H9 (cell line): ENCODE measurements at places on chromosomes 2 and 18. TPM values are rescaled to one million over a fixed set of nuclear protein-coding genes. Genes with fewer than 3 reads are reported as not detected.

Gene KIF1A
- 188 and 204 TPM in 2 replicates for total RNA-seq

DNA sequence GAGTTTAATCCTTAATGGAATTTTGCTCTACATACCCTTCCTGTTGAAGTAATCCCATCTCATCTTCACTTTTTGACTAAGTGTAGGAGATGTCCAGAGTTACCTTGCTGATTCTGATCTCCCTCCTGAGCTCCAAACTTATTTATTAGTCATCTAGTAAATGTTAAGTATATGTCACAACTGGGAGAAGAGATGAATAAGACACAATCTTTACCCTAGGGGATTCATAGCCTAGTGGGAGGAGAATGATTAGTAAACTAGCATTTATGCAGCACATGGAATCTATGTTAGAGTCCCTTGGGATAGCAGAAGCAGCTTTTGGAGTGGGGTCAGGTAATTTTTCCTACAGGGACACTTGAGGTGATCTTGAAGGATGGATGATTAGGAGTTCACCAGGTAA, 20.7 kb downstream of the ACVR2A start:
- no peak for DNase-seq
- no peaks in the 10 kb centered on the region for H3K27me3 ChIP-seq
- H3K4me3 ChIP-seq = no peak overlapping the region
- H3K4me1 ChIP-seq = peaks cover 13% of the 10 kb centered on the region; the same call in 1 of the 2 replicates
- H3K36me3 ChIP-seq = no peaks in the 10 kb centered on the region

Gene POTEI
- 0.99 and 1.2 TPM in 2 replicates for total RNA-seq

GRCh38 chr18:8471372-8471771, 137.9 kb upstream of the RAB12 start:
- H3K4me1 ChIP-seq = no peaks in the 10 kb centered on the region
- no peak overlapping the region for H3K27ac ChIP-seq
- no peak overlapping the region for H3K4me3 ChIP-seq
- no peaks in the 10 kb centered on the region for H3K27me3 ChIP-seq

- H3K27me3 ChIP-seq = no peaks in the 10 kb centered on the region
- H3K4me1 ChIP-seq = no peaks in the 10 kb centered on the region
- no peak overlapping the region for H3K27ac ChIP-seq
- DNase-seq = no peak
- H3K4me3 ChIP-seq = no peak overlapping the region
- no peaks in the 10 kb centered on the region for H3K36me3 ChIP-seq
Observed at GRCh38 chr2:5040571-5040970, 651.6 kb upstream of the SOX11 start.

DNA sequence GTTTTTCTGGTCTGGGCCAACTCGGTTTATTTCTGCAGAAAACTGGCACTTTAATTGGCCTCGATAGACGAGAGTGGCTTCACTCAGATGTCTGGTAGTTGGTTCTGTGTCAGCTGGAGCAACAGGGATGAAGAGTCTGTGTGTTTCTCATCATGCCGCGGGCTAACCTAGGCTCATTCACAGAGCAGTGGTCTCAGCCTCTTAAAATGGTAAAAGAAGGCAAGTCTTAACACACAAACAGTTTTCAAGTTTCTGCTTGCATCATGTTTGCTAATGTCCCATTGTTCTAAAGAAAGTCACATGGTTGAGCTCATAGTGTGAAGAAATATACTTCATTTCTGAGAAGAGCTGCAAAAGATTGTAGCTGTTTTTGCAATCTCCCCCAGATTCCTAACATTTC, 37.5 kb upstream of the ANXA4 start:
- no peaks in the 10 kb centered on the region for H3K36me3 ChIP-seq
- H3K27me3 ChIP-seq = no peaks in the 10 kb centered on the region
- H3K4me1 ChIP-seq = no peaks in the 10 kb centered on the region
- H3K27ac ChIP-seq = no peak overlapping the region
- DNase-seq = no peak
- no peak overlapping the region for H3K4me3 ChIP-seq

DNA sequence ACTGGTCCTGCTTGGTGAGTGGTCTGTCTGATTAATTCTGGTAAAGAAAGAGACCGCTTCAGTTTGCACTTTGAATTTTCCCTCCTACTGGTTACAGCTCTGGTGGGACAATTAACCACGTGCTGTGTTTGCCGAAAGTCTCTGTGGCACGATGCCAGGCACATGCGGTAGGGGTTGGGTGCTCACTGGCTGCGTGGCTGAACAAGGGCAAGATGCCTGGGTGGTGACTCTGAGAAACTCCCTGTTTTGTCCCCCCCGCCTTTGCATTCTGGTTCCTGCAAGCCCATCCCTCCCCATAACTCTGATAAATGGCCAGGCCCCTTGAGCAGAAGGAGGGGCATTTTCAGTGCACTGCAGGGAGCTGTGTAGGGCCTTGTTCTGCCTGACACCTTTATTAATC, 206.1 kb downstream of the TFCP2L1 start:
- H3K36me3 ChIP-seq = no peaks in the 10 kb centered on the region
- no peak overlapping the region for H3K4me3 ChIP-seq
- H3K27ac ChIP-seq = no peak overlapping the region
- H3K27me3 ChIP-seq = peaks cover 4% of the 10 kb centered on the region; the same call in 1 of the 2 replicates

DNA sequence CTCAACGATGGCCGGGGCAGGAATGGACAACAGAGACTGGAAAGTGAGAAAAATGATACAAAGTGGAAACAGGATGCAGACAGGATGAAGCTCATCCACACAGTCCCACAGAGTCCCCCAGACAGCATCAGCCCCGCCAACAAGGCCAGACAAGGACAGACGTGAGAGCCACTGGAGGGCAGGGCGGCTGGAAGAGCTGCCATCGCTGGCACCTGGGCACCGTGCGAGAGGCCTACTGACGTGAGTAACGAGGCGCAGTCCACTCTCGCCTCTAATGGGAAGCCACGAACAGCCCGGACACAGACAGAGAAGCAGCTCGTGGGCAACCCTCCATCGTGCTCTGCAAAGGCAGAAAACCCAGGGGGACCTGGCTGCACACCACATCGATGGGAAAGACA, 17.1 kb downstream of the HDAC4 start:
- DNase-seq = no peak
- H3K4me1 ChIP-seq = peaks cover 4% of the 10 kb centered on the region; the same call in 1 of the 2 replicates
- no peak overlapping the region for H3K27ac ChIP-seq
- no peak overlapping the region for H3K4me3 ChIP-seq
- peaks cover 7% of the 10 kb centered on the region; the same call in 2 of the 3 replicates for H3K36me3 ChIP-seq

GRCh38 chr2:62140426-62141141, 55.3 kb upstream of the B3GNT2 start:
- no peak overlapping the region for H3K4me3 ChIP-seq
- DNase-seq = no peak
- H3K4me1 ChIP-seq = peaks cover 2% of the 10 kb centered on the region; the same call in 1 of the 2 replicates
- H3K27me3 ChIP-seq = no peaks in the 10 kb centered on the region
- no peaks in the 10 kb centered on the region for H3K36me3 ChIP-seq
- no peak overlapping the region for H3K27ac ChIP-seq

Gene ASIC4
- total RNA-seq = 0.37 and 0.42 TPM in 2 replicates

Gene ZNF892
- total RNA-seq = 13.2 and 13.3 TPM in 2 replicates

DNA sequence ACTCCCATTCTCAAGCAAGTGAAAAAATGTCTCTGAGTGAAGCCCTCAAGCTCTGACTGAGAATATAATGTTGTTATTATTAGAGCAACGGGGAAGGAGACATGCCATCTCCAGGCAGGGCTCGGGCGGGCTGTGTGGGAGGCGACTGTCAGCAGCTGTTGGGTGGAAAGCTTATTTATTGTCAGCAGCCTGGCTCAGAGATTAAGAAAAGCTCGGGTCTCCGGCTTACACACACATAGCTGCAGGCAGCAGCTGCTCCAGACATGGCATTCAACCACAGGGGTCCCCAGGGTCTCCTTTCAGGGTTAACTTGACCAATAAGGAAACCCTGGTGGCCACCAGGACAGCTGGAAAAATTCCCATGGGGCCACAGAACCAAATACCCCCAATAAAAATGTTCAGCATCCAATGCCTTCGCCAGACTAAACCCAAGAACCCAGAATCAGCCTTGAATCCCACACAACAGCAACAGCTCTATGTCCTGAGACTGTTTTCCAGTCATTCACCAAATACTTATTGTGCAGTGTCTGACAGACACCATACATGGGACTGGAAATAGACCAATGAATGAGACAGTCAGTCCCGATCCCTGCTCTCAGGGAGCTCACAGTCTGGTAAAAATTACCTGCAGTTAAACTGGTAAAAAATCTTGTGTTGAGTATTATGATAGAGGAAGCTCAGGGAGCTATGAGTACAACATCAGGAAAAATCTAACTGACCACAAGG, 70.5 kb upstream of the RTN4 start:
- peaks cover 5% of the 10 kb centered on the region; the same call in 1 of the 2 replicates for H3K4me1 ChIP-seq
- no peaks in the 10 kb centered on the region for H3K27me3 ChIP-seq
- H3K27ac ChIP-seq = no peak overlapping the region
- no peak overlapping the region for H3K4me3 ChIP-seq
- no peaks in the 10 kb centered on the region for H3K36me3 ChIP-seq

DNA sequence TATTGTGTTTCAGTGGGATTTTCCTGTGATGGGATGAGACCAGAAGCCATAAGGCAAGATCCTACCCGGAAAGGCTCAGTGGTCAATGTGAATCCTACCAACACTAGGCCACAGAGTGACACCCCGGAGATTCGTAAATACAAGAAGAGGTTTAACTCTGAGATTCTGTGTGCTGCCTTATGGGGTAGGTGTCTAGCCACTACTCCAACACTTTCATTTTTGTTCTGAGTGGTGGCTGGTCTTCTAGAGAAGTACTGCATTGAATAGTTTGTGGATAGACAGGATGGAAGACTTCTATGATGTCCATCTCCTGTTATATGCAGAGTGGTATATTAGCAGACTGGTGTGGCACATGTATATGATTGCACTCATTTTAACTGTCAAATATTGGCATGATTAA, 117.7 kb upstream of the IL1R2 start:
- H3K36me3 ChIP-seq = peaks cover 85% of the 10 kb centered on the region
- no peak overlapping the region for H3K27ac ChIP-seq
- no peak for DNase-seq
- H3K4me1 ChIP-seq = no peaks in the 10 kb centered on the region
- no peaks in the 10 kb centered on the region for H3K27me3 ChIP-seq

DNA sequence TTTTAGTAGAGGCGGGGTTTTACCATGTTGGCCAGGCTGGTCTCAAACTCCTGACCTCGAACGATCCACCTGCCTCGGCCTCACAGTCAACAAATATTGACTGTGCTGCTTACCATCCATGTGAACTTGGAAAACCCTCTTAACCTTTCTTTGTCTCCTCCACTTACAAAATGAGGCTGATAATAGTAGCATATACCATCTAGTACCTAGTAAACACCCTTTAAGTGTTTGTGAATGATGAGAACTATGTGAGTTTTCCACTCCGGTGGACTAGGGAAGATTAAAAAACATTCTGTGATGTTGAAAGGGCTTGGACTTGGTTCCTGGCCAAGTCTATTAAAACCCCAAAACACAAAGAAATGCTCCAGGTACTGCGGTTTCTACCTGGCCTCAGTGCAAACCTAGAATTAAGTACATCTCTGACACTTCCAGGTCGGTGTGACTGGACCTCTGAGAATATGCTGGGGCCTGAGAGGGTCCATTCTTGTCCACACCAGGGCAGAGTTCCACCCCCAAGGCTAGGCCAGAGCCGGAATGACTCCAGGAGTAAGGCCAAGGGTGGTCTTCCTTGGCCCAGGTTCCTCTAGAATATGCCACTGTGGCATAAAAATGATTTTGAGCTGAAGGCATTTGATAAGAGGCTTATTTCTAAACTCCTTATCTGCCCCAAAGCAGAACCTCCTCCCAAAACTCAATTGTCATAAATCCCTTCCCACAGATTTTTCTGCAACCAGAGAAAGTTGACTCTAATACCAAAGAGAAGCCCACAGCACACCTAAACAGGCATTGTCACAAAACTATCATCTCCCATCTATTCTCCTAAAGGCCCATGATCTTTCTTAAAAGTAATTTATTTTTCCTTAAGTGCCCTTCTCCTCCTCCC, 217.5 kb downstream of the TGIF1 start:
- no peak for DNase-seq
- peaks cover 4% of the 10 kb centered on the region; the same call in 1 of the 2 replicates for H3K4me1 ChIP-seq
- H3K27me3 ChIP-seq = no peaks in the 10 kb centered on the region
- H3K4me3 ChIP-seq = no peak overlapping the region

Gene ABCB11
- 0.04 TPM in 1 of 2 replicates, not detected in the other for total RNA-seq

GRCh38 chr18:73669297-73669696, 478.3 kb downstream of the FBXO15 start:
- H3K27ac ChIP-seq = no peak overlapping the region
- no peaks in the 10 kb centered on the region for H3K27me3 ChIP-seq
- no peaks in the 10 kb centered on the region for H3K36me3 ChIP-seq
- no peak for DNase-seq

DNA sequence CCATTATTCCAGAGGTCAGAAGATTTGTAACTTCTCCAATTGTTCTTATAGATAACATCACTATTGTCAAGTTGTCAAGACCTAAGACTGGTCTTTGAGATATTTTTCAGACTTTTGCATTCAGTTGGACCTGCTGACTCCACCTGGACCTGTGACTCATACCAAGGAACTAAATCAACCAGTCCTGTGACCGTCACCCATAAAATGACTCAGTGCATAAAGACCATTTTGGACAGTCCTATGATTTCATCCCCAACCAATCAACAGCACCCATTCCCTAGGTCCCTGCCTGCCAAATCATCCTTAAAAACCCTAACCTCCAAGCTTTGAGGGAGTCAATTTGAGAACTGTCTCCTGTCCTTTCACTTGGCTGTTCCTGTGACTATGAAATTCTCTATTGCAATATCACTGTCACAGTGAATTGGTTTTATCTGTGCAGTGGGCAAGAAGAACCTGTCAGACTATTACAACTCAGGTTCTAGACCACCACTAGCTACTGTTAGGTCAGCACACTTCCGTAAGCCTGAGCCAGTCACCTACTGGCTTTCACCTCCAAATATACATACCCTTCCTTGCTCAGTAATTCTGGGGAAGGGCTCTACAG, 17.1 kb downstream of the DPP4 start:
- no peak for DNase-seq
- H3K27ac ChIP-seq = no peak overlapping the region
- 0 out of 2 replicates have a peak, but pooled peaks cover 11% of the 10 kb centered on the region for H3K36me3 ChIP-seq
- no peaks in the 10 kb centered on the region for H3K4me1 ChIP-seq
- H3K27me3 ChIP-seq = no peaks in the 10 kb centered on the region

Gene C2orf15
- 5.6 and 6.2 TPM in 2 replicates for total RNA-seq

- H3K27ac ChIP-seq = no peak overlapping the region
- H3K36me3 ChIP-seq = no peaks in the 10 kb centered on the region
- no peak overlapping the region for H3K4me3 ChIP-seq
- no peaks in the 10 kb centered on the region for H3K27me3 ChIP-seq
Observed at GRCh38 chr2:143754742-143755141, 625.5 kb downstream of the ARHGAP15 start.

GRCh38 chr2:15042801-15043217, 410.3 kb downstream of the LRATD1 start:
- H3K27me3 ChIP-seq = no peaks in the 10 kb centered on the region
- H3K4me3 ChIP-seq = no peak overlapping the region
- peaks cover 9% of the 10 kb centered on the region; the same call in 1 of the 2 replicates for H3K4me1 ChIP-seq

GRCh38 chr2:98372579-98372978, 26.3 kb downstream of the CNGA3 start:
- no peak overlapping the region for H3K4me3 ChIP-seq
- H3K27ac ChIP-seq = no peak overlapping the region
- DNase-seq = no peak
- H3K4me1 ChIP-seq = no peaks in the 10 kb centered on the region
- no peaks in the 10 kb centered on the region for H3K27me3 ChIP-seq

Gene SPP2
- total RNA-seq = not detected in 2 replicates
